Dorsolateral prefrontal cortex (tissue), 122 donors: ENCODE measurements at places on chromosomes 2 and 18.

- DNase-seq = no peak
Measured at GRCh38 chr2:4090668-4091630, 387.6 kb downstream of the DCDC2C start.

DNA sequence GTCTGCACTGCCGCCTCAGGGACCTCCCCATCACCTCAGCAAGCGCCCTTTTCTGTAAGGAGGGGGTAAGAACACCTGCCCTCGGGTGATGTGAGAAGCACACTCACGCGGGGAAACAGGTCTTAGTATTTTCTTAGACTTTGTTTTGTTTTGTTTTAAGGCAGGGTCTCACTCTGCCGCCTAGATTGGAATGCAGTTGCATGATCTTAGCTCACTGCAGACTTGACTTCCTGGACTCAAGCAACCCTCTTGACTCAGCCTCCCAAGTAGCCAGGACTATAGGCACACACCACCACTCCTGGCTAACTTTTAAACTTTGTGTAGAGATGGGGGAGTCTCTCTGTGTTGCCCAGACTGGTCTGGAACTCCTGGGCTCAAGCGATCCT, 37.1 kb downstream of the RAMP1 start:
- DNase-seq = no peak

GRCh38 chr18:57898506-57899124, 95.5 kb upstream of the ATP8B1 start:
- DNase-seq = no peak

DNA sequence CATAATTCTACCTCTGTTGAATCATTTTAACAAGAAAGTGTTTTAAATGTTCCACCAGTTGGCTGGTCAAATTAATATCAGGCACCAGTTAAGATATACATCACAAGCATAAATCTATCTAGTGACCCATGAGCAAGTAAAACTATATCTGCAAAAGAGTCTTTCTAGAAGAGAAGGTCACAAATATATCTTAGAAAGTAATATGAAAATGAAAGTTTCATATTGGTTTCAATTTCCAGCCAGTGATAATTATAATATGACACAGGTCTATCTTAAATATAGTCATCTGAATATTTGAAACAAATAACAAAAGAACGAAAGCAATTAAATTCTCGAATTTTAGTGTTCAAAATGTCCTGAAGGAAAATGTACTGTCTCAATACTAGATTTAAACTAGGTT, 282.5 kb upstream of the KYNU start:
- DNase-seq = no peak

DNA sequence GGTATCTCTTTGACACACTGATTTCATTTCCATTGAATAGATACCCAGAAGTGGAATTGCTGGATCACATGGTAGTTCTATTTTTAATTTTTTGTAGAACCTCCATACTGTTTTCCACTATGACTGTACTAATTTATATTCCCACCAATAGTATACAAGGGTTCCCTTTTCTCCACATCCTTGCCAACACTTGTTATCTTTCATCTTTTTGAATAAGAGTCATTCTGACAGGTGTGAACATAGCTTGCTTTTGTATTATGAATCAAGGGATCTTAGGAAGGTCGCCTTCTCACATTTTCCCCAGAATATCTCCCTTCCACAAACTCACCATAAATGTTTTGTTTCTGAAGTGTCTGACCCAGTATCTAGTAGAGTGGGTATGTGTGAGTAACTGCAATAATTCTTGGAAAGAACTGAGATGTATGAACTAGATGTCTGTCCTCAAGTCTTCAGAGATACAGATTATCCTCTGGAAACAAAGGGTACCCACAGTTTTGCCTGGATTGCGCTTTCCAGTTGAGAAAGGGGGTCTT, 17.1 kb upstream of the SP3 start:
- no peak for DNase-seq

GRCh38 chr2:145654746-145655145, 1134.8 kb upstream of the ZEB2 start:
- DNase-seq = no peak

GRCh38 chr2:233556881-233557736, 9.5 kb downstream of the USP40 start:
- DNase-seq = no peak

DNA sequence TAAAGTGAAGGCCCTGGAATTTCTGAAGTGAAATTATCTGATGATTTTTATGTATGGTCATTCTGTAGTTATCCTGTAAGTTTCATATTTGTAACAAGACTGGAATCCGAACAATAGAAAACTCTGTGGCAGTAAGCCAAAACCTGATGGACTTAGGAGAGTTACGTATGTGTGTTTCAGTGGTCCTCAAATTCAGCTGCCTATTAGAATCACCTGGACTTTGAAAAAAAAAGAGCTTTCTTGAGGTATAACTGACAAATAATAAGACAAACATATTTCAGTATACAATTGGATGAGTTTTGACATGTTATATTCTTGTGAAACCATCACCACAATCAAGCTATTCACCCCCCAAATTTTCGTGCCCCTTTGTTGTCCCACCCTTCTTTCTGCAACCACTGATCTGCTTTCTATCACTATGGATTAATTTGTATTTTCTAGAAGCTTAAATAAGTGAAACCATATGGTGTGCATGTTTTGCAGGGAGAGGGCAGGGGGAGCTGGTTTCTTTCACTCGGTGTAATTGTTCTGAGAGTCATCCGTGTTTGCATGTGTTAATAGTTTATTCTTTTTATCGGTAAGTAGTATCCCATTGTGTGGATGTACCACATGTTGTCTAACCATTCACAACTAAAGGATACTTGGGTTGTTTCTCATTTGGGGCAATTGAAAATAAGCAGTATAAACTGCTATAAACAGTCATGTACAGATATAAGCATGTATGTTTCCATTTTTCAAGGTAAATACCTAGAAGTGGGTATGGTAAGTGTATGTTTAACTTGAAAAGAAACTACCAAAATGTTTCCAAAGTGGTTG, 50.2 kb upstream of the EML4 start:
- no peak for DNase-seq

- peak; percentile 62 for DNase-seq
Measured at GRCh38 chr18:78505851-78506461, 473.7 kb upstream of the SALL3 start.

DNA sequence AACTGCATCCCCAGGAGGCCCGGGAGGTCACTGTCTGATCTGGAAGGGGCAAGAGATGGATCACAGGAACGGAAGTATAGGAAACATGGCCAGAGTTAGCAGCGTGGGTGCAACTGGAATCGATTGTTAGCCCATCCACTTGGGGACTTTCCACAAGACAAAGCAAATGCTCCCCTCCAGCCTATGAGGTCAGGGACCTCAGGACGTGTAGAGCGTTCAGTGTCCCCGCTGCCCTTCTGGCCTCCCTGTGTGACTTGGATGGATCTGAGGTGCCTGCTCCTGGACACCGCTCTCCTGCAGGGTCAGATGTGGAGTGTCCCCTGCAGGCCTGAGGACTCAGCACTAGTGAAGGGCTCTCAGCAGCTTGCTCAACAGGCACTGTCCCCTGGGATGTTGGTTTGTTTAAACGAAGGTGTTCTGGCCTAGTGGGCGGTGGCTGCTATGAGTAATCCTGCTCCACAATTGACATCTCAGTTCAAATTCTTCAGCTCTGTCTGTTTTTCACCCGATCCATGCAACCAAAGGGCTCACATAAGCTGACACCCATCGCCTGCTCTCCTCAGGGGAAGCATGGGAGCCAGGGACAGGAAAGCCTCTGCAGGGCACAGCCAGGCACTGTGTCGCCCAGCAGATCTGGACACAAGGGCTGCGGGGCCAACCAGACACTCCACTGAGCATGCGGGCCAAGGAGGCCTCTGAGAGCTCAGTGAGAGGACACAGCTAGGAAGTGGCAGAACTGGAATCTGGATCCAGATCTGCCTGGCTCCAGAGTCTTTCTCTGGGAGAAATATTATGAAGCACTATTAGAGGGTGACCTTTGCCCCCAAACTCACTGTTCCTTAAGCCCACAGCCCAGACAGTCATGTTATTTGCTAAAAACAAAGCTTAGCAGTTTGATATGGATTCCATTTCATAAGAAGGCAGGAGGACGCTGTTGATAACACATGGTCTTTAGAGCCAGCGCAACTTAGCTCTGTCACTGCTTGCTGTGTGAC, 78.5 kb downstream of the RHOB start:
- DNase-seq = no peak

DNA sequence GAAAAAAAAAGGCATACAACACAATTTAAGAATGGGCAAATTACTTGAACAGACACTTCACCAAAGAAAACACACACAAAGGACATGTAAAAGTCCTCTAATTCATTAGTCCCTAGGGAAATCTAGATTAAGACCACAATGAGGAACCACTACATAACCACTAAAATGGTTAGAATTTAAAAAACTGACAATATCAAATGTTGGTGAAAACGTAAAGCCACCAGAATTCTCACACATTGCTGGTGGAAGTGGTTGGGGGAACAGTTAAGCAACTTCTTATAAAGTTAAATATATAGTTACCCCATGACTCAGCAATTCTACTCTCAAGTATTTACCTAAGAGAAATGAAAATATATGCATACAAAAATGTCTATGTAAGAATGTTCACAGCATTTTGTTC, 11.8 kb downstream of the RTN4 start:
- no peak for DNase-seq

- no peak for DNase-seq
Measured at GRCh38 chr2:165762723-165763122, 31.3 kb downstream of the GALNT3 start.

- no peak for DNase-seq
Measured at GRCh38 chr18:67308819-67309218, 207.7 kb downstream of the DSEL start.

GRCh38 chr2:162968306-162968705, 129.7 kb upstream of the KCNH7 start:
- no peak for DNase-seq

- DNase-seq = no peak
Measured at GRCh38 chr2:222318712-222319585, 20.2 kb upstream of the PAX3 start.

GRCh38 chr18:31587529-31587928, 4.1 kb upstream of the TTR start:
- no peak for DNase-seq

DNA sequence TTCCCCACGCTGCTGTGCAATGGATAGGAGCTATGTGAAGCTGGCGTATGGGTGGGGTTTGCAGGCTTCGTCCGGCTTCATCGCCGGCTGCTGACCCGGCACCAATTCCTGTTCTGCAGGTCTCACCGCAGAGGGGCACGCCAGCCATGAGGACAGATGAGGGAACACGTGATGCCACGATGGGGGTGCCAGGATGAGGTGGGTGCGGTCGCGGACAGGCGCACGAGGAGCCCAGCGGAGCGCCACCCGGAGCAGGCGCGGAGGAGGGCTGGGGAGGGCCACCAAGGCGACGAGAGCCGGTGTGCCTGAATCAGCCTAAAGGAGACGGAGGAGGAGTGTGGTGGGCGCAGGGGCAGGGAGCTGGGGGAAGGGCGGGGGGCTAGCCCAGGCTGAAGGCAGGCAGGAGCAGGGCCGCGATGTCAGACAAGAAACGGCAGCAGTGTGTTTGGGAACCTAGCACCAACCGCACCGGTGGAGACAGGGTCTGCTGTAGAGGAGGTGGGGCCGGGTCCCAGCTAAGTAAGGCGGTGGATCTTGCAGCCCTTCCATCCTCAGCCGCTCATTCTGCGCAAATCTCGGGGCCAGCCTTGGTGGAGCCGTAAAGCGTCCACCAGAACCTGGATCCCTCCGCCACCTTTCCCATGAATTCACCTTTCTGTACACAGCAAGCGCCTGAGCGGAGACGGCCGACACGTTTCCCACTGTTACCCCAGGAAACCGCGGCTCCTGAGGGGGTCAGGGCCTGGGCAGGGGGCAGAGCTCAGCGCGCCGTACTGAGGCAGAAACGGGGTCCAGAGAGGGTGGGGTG, 17.0 kb upstream of the CD8A start:
- peak; percentile 82 for DNase-seq

DNA sequence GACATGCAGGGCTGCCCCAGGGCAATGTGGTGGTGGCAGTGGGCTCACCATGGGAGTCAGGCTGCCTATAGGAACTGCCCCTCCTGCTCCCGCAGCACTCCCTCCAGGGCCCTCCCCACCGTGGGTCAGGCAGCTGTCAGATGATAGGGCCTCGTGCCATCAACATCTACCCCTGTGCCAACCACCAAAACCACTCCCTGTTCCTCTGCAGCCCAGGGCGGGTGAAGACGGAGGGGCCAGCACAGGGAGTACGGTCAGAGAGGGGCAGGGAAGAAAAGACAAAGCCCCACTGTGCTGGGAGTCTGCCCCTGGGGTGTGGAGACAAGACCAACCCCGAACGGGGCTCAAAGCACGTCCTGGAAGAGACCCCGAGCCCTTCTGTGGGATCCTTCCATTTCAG, 97.4 kb downstream of the TNS1 start:
- peak; percentile 54 for DNase-seq

DNA sequence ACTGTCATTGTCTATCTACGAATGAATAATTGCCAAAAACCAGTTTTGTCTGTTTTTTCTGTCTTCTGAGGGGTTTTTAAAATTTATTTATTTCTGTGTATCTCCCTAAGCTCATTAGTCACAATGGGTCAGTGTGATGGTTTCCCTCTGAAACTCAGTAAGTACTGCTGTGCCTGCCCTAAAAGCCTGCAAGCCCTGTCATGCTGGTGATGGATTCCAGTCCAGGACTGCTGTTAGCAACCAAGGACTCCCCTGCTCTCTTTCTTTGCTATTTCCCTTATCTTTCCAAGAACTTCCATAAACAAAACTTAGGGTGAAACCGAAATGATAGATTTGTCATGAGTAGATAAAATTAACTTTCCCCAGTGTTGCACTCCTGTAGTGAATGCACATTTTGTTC, 11.8 kb upstream of the DSG2 start:
- no peak for DNase-seq

- DNase-seq = no peak
Measured at GRCh38 chr2:236261452-236261851, 2.8 kb downstream of the ASB18 start.

- DNase-seq = no peak
Measured at GRCh38 chr2:63446658-63447057, 141.6 kb downstream of the WDPCP start.

- no peak for DNase-seq
Measured at GRCh38 chr2:9124231-9124741, 82.3 kb upstream of the ASAP2 start.

DNA sequence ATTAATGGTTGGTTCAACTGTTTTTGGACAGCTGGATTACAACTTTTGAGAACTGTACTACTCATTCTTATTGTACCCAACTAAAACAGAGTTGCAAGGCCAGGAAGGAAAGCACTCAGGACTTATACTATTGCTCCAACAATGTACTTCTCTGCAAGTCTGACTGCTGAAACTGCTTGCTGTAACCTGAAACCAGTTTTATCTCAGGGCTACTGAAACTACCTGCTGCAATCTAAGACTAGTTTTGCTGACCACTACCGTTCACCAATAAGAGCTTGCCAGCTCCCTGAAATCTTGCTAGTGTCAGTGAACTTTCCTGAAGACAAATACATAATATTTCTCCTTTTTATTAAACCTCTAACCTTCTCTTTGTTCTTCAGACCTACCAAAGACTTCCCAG, 157.3 kb downstream of the CDCA7 start:
- DNase-seq = no peak

GRCh38 chr2:229485857-229486256, 214.8 kb upstream of the PID1 start:
- DNase-seq = no peak
